PC-9 (cell line): ENCODE measurements at places on chromosomes 12 and 14. TPM values are rescaled to one million over a fixed set of nuclear protein-coding genes. Genes with fewer than 3 reads are reported as not detected.

The ARHGAP5 gene
- total RNA-seq = 45.3 and 58.6 TPM in 2 replicates

The PRH2 gene
- not detected in 2 replicates for total RNA-seq

The PHETA1 gene
- 26.2 and 28.5 TPM in 2 replicates for total RNA-seq

The TIGAR gene
- total RNA-seq = 9.0 and 13.2 TPM in 2 replicates

The NYNRIN gene
- 15.1 and 17.7 TPM in 2 replicates for total RNA-seq

The LALBA gene
- not detected in 2 replicates for total RNA-seq

DNA sequence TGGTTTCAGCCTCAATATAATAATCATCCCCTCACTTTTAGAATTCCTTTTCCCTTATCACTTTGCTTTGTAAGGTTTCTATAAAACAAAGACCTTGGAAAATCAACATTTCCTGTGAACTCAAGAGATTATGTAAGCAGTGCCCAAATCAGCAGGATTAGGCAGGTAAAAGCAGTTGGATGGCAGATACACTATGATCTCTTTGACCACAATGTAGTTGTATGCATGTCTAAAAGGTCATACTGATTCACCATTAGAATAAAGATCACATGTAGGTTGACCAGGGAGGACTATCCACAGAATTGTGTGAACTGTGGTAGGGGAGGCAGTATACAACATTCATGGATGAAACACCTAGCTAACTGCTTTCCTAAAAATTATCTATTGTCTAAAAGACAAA, 57.5 kb downstream of the DENND5B start:
- H3K27me3 ChIP-seq = no peaks in the 10 kb centered on the region
- no peaks in the 10 kb centered on the region for H3K4me1 ChIP-seq
- H3K4me3 ChIP-seq = no peak overlapping the region
- H3K36me3 ChIP-seq = no peaks in the 10 kb centered on the region
- H3K27ac ChIP-seq = no peak overlapping the region

- no peaks in the 10 kb centered on the region for H3K36me3 ChIP-seq
- no peak overlapping the region for H3K27ac ChIP-seq
- H3K4me3 ChIP-seq = no peak overlapping the region
- no peak for DNase-seq
- H3K27me3 ChIP-seq = no peaks in the 10 kb centered on the region
- no peaks in the 10 kb centered on the region for H3K4me1 ChIP-seq
Observed at GRCh38 chr14:69624136-69624535, 12.7 kb downstream of the SUSD6 start.

DNA sequence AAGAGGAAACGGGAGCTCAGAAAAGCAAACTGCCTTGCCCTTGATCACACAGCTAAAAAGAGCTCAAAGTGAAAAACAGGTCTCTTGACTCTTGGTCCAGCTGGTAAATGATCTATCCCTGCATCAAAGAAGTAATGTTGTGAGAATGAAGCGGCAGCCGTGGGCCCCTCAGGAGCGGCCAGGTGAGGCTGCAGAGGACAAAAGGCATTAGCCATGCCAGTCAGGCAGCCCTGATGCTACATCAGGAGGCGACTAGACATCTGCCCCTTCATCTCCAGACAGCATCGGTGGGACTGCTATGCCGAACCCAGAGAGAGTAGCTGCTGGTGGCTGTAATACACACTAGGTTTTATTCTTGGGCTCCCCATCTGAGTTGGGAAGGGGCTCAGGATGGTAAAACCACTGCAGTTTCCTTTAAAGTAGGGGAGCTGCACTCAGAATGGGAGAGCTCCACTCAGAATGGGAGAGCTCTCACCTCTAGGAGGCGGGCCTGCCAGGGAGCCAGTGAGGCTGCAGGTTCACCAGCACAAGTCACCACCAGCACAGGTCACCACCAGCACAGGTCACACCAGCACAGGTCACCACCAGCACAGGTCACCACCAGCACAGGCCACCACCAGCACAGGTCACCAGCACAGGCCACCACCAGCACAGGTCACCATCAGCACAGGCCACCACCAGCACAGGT, 120.1 kb downstream of the TSPAN9 start:
- peaks cover 23% of the 10 kb centered on the region; the same call in 1 of the 2 replicates for H3K27me3 ChIP-seq
- no peaks in the 10 kb centered on the region for H3K4me1 ChIP-seq
- no peaks in the 10 kb centered on the region for H3K36me3 ChIP-seq
- no peak for DNase-seq

- DNase-seq = no peak
- H3K4me1 ChIP-seq = no peaks in the 10 kb centered on the region
- no peaks in the 10 kb centered on the region for H3K36me3 ChIP-seq
- H3K4me3 ChIP-seq = no peak overlapping the region
Observed at GRCh38 chr12:76863837-76864236, 15.0 kb downstream of the CSRP2 start.

DNA sequence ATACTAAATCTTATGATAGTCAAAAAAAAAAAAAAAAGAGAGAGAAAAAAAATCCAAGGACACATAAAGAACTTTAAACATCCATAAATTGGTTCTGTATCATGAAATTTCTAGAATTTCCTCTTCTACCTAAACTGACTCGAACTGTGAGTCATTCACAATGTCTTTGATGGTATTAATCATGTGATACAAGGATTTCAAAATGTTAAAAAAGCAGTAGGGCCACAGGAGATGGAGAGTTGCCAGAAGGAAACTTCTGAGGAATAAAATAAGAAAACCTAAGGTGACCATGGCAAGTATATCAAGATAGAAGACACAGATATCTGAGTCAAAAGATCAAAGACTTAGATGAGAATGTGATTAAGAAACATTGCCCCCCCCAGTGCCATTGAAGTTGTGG, 1320.9 kb upstream of the FLRT2 start:
- H3K27me3 ChIP-seq = no peaks in the 10 kb centered on the region
- no peak overlapping the region for H3K27ac ChIP-seq
- DNase-seq = no peak
- H3K4me3 ChIP-seq = no peak overlapping the region
- H3K4me1 ChIP-seq = no peaks in the 10 kb centered on the region
